SK-N-SH (cell line): ENCODE measurements at places on chromosomes 16 and 17. TPM values are rescaled to one million over a fixed set of nuclear protein-coding genes. Genes with fewer than 3 reads are reported as not detected.

ADGRG1 gene
- polyA plus RNA-seq = 2.6 and 7.4 TPM in 2 replicates

KRT20 gene
- not detected in 2 replicates for polyA plus RNA-seq

GSG1L gene
- not detected in 2 replicates for polyA plus RNA-seq

GRIN2C gene
- 0.39 and 0.45 TPM in 2 replicates for polyA plus RNA-seq

EVI2B gene
- polyA plus RNA-seq = 0.64 and 0.78 TPM in 2 replicates

RNF157 gene
- 5.2 TPM in 2 replicates for polyA plus RNA-seq

AATK gene
- 0.19 and 0.51 TPM in 2 replicates for polyA plus RNA-seq

SMIM36 gene
- polyA plus RNA-seq = not detected in 2 replicates

PRSS27 gene
- polyA plus RNA-seq = 7.6 and 7.7 TPM in 2 replicates

AKTIP gene
- polyA plus RNA-seq = 21.0 and 31.0 TPM in 2 replicates

HIC1 gene
- 3.8 and 6.4 TPM in 2 replicates for polyA plus RNA-seq

DDX42 gene
- 115 and 143 TPM in 2 replicates for polyA plus RNA-seq

DNA sequence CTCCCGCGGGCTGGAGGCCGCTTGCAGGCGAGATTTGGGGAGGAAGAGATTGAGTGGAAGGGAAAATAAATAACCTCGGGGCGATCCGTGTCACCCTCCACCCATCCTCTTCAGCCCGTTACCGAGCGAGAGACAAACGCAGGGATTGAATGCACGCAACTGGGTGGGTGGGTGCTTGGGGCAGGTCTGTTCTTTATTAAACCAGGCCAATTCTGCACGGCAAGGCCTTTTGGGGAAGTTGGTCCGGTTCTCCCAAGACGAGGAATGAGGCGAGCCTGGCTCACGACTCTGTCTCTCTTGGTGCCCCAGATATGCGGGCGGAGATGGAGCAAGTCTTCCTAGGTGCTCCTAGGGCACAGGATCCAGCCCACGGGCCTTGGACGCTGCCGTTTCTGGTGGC lies 396 bp upstream of the HOXB7 start:
- DNase-seq = no peak

GRCh38 chr17:79664930-79665737 lies 54.3 kb upstream of the RBFOX3 start:
- peak; percentile 74 for DNase-seq

DNA sequence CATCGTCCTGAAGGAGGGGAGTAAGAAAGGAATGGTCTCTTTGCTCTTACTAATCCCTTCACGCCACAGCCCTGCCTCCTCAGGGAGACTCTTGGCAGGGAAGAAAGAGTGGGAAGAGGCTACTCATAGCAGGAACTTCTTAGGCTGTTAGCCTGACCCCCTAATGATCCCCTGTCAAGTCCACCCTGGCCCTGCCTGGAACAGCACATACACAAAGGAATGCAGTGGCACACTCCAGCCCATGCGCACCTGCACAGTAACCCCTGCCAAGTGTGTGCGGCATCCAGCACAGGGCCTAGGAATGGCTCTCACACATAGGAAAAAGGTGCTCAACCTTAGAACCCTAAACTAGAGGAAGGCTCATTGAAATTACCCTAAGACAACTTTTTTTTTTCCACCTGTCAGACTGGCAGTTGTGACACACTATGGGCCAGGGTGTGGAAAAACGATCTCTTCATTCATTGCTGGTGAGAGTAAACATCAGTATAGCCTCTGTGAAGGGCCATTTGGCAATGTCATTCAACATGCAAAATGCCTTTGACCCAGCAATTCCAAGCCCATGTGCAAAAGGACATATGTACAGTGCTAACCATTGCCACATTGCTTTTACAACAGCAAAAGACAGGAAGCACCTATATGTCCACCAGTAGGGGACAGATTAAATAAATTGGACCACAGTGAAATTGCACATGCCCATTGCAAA lies 50.1 kb downstream of the PIMREG start:
- DNase-seq = no peak

DNA sequence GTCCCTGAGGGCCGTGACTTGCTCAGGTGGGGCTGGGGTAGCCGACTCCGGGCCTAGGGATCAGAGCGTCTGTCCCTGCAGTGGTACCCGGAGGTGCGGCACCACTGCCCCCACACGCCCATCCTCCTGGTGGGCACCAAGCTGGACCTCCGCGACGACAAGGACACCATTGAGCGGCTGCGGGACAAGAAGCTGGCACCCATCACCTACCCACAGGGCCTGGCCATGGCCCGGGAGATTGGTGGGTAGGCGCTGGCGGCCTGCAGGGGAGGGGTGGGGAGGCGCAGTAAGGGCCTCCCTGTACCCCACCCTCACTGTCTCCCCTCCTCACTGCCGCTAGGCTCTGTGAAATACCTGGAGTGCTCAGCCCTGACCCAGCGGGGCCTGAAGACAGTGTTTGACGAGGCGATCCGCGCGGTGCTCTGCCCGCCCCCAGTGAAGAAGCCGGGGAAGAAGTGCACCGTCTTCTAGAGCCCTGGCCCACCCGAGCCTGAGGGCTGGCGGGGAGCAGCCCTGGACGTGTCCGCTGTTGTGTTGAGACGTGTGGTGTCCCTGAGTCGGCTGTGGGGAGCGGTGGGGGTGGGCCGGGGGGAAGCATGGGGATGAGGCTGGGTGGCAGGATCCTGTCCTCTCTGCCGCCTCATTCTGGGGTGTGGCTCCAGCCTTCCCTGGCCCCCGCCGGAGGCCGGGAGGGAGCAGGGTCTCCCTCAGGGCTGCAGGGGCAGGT lies 2.0 kb downstream of the RAC3 start:
- no peak for DNase-seq

DNA sequence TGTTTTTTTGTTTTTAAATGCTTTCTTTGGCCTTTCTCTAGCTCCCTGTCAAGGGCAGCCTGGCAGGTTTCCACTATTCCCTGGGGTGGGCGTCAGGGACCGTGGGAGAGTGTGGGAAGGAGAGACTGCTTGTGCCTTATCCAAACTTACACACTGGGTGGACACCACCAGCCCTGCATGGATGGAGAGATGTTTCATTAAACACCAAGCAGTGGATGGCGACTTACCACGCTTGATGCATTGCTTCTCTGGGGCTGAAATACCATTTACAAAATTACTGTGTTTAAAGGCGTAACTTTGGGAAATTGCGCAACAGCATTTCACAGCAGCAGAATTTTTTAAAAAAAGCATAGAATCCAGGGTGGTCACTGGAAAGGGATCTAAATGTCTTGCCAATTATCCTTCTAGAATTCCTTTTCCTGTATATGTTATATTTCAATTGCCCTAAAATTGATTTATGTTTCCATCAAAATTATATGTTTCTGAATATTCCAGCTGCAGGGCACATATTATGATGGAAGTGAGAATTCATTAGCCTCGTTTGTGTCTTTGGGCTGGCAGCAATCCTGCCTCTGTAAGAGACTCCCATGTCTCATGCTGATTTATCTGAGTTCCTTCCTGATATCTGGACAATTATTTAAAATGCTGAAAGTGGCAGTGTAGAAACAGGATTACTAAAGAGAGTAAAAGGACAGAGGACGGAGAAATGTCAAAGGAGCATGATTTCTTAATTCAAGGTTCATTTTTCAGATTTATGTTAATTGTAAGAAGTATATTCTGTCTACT lies 247.3 kb downstream of the GRIN2A start:
- DNase-seq = no peak

GRCh38 chr17:51275381-51275780 lies 15.0 kb downstream of the UTP18 start:
- no peak for DNase-seq

- DNase-seq = peak; percentile 71
These were observed 530 bp downstream of the GSG1L start for GRCh38 chr16:28062847-28063521.

DNA sequence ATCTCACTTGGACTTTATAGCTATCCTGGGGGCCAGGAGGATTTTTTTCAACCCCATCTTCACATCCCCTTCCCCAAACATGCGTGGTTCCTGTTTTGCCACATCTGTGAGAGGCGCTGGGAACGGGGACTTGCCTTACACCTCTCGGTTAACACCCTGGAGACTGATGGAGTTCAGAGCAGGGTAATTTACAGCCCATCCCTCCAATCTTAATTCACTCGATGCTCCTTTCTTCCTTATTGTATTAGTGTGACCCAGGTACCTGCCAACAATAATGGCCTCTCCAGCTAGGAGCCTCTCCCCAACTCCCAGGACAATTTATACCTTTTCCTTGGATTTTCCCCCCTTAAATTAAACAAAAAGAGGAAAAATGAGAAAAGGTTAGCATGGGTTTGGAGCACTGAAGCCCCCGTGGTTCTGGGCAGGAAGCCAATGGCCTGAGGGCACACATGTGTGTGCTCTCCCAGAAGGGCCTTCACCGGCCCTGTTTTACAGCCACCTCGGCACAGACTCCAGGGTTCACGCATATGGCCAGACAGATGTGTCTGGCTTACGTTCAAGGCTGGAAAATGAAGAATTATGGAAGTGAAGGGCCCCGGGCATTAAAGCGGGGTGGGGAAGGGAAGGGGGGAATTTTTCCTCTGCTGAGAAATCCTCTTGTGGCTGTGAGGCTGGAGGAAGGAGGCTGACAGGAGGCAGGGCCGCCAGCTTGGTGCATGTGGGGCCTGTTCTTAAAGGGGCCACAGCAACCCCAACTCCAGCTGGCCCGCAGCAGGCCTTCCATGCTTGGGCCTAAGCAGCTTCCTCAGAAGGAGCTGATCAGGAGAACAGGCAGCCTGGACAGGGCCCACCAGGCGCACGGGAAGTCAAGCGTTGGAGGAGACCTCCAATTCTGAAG lies 21.4 kb downstream of the HIC1 start:
- DNase-seq = peak; percentile 86

- no peak for DNase-seq
These were observed 32.8 kb downstream of the IRF8 start for GRCh38 chr16:85931596-85932402.

- DNase-seq = no peak
These were observed 20.2 kb downstream of the AP2B1 start for GRCh38 chr17:35607239-35607847.

DNA sequence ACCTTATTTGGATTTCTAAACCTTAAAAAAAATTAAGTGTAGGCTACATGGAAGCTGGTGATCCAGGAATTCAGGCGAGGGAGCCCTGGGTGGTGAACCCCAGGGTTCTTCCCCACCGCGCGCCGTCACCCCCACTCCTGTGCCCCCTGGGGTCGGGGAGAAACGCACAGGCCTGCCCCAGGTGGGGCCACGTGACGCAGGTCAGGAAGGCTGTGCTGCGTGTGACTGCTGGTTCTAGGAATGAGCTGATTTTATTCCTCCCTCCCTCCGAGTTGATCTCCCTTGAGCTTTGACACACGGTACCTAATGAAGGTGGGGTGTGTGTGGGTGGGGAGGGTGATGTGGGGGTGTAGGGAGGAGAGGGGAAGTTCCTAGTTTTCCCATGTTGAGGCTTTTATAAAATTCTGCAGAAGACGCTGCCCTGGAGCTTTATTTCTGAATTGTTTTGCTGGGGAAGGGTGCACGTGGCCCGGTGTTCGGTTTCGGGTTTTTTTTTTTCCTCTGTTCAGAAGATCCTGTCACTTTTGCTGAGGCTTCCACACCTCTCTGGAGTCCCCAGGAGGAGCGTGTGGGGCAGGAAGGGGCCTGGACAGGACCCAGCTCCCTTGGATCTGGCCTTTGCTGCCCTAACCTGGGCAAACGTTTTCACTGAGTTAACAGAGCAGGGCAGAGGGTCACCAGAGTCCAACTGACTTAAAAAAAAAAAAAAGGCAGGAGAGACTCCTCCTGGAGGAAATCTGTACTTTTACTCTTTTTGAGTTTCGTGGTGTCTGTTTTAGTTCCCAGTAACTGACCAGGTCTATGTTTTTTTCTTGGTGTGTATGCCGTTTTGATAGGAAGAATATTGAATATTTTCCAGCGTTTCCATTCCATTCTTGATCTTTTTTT lies 55.8 kb upstream of the GSE1 start:
- peak; percentile 61 for DNase-seq

GRCh38 chr16:55615071-55615470 lies 40.7 kb upstream of the SLC6A2 start:
- no peak for DNase-seq

DNA sequence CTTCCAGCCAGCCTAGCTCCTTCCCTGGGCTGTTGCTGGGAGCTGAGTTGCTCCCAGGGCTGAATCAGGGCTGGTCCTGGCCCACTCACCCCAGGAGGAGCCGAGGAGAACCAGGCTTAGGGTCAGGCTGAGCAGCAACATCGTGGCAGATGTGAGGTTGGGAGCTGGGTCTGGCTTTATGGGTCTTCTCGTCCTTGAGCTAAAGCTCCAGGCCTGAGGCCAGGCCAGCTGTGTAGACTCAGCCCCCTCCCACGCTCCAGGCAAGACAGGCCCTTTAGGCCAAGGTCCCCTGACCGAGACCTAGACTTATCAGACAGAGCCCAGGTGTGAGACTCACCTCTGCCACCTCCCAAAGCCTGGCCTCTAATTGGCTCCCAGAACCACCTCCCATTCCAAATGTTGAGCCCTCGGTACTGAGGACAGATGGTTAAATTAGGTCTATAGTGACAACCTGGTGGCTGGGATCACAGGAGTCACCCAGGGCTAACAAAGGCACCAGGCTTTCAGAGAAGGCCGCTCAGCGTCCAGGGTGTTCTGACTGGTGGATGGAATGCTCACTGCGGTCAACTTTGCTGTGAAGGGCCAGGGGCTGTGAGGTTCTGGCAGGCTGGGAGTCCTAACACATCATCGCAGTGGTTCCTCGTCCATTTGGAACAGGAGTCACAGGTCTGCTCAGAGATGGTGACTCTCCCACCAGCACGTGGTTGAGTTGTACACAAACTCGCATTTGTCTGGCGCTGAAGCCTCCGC lies at the start of gene CTRL:
Gene CTRL, minus strand, starts transcription at position 151 of the 750 bp plus-strand sequence. Its CDS starts 10 bp downstream, at position 141.
- DNase-seq = no peak

GRCh38 chr16:65908568-65908967 lies 457.9 kb upstream of the CDH5 start:
- DNase-seq = peak; percentile 61

- no peak for DNase-seq
These were observed 11.6 kb downstream of the RCVRN start for GRCh38 chr17:9893411-9894012.

- no peak for DNase-seq
These were observed 308.3 kb upstream of the CDH5 start for GRCh38 chr16:66058172-66058691.

DNA sequence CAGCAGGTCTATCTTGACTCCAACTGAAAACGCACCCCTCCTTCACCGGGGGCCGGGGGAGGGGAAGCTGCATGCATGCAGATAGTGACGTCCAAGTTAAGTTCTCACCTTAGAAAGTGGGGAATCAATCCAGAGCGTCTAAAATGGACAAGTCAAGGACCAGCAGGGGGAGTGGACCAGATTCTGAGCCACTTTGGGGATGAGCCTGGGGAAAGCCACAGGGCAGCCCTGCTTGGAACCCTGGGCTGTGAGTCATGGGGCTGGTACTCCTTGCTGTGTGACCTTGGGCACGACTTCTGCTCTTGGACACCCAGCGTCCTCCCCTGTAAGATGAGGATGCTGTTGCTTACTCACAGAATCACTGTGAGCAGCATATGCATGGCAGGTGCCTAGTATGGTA lies 9.1 kb downstream of the TNFRSF13B start:
- no peak for DNase-seq

DNA sequence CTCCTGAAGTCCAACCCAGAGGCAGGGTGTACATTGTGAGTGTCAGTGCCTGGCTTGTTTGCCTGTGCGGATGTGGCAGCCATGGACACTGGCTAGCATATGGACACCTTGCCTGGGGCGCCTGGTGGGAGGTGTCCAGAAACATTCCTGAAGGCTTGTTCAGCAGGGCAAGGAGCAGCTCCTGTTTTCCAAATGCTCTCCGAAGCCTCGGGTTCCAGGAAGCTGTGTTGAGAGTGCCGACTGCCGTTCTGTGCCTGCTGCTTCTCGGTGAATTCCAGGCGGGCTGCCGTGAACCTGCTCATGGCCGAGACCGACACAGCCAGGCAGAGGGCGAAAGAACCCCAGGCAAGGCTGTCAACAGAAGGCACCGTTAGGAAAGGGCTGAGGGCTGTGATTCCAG lies 10.9 kb upstream of the DHRS7C start:
- DNase-seq = no peak

- peak; percentile 79 for DNase-seq
These were observed 957 bp downstream of the OXLD1 start for GRCh38 chr17:81665205-81666091.

- no peak for DNase-seq
These were observed 54.8 kb downstream of the SLFN5 start for GRCh38 chr17:35297666-35298065.
